ENCODE measurements at places on chromosomes 2 and 18.

DNA sequence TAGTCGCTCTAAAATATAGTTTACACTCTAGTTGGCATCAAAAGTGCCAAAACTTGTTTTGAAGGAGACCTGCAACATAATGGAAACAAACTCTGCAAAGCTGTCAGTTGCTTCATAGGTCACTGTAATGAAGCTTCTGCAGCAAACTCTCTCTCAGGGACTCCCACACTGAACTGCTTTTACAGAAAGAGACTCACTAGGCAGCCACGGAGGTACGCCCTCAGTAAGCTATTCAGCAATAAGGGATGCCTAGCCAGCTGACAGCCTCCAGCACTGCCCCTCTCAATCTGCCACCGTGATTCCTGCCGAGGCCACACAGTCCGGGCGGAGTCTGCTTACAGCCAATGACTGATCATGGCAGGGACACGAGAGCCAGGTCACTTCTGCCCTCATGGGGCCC, 51.1 kb downstream of the COLEC12 start:
- no peak for DNase-seq

DNA sequence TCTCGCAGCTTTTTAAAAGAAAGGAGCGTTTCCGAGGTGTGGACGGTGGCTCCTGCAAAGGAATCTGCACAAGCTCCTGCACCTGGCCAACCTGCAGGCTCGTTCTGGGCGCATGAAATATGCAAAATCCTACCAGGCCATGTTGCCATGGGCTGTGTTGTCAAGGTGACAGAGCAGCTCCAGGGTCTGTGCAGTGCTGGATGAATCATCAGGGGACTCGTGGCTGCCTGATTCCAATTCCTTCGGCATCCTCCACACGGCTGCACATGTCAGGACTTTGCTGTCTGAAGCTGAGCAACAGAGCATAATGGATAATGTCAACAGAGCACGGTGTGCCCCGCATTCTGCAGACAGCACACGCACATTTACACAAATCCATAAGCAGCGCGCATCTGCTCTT, 120.5 kb downstream of the EIPR1 start:
- no peak for DNase-seq

- DNase-seq, result no peak
Measured at GRCh38 chr2:223884399-223884798, 47.0 kb upstream of the AP1S3 start.

GRCh38 chr18:34660572-34660971, 49.5 kb upstream of the DTNA start:
- DNase-seq, result no peak

DNA sequence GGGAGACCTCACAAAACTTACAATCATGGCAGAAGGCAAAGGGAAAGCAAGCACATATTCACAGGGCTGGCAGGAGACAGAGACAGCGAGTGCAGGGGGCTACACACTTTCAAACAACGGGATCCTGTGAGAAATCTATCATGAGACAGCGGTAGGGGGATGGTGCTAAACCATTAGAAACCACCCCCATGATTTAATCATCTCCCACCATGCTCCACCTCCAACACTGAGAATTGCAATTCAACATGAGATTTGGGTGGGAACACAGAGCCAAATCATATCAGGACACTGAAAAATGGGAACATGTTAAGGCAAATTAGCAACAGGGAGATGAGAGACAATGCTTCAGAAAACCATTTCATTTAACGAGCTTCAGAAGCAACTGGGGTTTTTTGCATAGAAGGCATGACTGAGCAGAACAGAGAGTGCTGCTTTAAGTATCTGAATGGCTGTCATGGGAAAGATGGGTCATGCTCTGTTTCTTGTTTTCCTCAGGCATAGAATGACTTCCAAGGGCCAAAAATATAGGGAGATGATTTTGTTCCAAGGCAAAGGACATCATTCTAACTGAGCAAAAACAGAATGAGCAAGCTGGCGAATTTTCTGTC, 100.8 kb upstream of the MAP2 start:
- DNase-seq, result no peak

GRCh38 chr18:56210520-56210919, 427.9 kb downstream of the TXNL1 start:
- no peak for DNase-seq

- DNase-seq, result no peak
Measured at GRCh38 chr2:108701208-108701607, 18.1 kb upstream of the RANBP2 start.

DNA sequence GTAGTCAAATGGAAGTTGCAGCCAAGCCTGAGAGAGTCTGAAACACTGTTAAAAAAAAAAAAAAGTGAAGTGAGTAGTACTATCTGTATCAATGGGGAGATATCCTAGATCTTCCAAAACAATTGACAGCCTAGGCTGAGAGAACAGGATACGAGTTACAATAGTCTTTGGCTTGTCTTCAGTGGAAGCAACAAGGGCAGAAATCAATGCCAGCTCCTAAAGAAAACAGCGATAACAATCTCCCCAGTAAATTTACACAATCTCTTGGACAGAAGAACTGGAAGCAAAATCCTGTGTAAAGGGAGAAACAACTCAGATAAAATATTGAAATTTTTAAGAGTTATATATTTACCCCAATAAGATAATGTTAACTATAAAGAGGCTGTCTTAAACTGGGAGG, 508.7 kb downstream of the LRRTM4 start:
- no peak for DNase-seq

DNA sequence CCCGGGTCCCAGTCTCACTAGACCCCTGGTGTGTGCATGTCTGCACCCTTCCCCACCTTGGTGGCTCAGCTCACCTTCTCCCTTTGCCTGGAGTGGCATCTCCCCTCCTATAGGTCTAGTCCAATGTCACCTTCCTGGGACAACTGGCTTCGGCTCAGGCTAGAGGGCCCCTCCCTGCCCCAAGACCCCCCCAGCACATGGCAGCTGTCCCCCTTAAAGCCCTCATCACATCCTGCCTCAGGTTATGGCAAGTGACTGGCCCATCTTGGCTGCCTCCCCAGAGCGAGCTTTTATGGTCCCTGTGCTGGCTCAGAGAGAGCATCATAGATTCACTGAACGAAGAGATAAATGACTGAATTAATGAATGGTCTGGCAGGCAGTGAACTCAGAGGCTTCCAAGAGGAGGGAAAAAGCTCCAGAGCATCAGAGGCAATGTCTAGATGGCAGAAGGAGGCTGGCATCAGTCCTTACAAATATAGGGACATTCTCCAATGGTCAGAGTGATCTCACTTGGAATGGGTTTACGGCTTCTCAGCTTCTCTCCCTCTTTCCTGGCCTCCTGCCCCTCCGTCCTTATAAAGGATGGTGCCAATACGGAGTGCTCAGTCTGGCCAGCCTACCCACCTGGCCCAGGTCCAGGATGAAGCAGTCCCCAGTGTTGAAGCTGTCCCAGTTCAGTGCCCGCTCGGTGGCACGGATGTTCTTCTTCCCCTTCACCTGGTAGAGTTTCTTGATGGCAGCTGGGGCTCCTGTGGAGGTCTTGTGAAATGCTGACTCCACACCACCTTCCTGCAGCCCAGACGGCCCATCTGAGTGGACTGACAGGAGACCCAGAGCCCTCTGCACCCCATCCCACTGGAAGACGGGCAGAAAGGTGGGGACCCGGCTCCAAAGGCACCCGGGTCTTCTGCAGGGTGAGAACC, 9.4 kb downstream of the CAPG start:
- DNase-seq, result no peak

- no peak for DNase-seq
Measured at GRCh38 chr2:96369186-96369585, 33.6 kb downstream of the NCAPH start.

DNA sequence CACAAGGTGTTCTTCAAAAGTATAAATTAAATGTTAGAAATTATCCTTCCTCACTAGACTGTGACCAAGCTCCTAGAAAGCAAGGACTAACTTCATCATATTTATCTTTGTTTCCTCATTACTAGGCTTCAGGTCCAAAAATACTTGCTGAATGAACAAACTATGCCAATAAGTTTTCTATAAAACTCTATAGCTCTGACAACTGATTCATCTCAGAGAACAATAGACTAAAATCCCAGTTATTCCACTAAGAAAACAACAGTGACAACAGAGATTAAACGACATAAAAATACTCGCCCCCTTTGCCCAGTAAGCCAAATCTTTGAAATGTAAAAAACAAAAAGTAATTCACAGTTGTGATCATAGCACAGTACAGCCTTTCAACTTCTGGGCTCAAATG, 13.6 kb downstream of the TLK1 start:
- no peak for DNase-seq

DNA sequence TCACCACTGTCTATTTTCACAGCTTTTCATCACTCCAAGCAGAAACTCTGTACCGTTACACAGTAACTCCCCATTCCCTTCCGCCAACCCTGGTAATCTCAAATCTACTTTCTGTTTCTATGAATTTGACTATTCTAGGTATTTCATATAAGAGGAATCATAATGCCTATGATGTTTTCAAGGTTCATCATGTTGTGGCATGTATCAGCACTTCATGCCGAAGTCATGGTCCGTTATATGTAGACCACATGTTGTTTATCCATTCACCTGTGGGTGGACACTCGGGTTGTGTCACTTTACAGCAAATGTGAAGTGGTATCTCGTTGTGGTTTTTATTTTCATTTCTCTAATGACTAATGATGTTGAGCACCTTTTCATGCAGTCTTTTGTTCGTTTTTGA, 21.6 kb downstream of the CPSF3 start:
- no peak for DNase-seq

DNA sequence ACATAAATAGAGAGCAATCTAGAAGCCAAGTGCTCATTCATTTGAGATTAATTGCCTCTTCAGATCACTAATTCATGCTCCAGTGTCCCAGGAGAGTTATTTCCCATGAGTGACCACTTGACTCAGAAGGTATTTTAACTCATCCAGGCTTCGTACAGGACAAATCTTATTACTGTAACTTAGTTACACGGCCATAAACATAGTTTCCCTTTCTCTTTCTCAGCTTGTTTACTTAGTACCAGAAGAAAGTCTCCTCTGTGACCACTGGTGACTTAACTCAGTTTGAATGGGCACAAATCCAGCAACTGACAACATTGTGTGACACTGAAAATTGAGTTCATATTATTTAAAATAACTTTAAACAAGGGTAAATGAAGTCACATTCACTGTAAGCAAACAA, 25.3 kb downstream of the MMADHC start:
- no peak for DNase-seq

DNA sequence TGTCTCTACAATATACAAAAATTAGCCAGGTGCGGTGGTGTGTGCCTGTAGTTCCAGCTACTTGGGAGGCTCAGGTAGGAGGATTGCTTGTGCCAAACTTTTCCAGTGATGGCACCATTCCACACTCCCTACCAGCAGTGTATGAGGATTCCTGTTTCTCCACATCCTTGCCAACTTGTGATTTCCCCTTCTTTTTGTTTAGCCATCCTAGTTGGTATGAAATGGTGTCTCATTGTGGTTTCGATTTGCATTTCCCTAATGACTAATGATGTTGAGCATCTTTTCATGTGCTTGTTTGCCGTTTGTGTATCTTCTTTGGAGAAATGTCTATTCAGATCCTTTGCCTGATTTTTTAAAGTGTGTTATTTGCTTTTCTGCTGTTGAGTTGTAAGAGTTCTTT, 41.0 kb downstream of the EPB41L5 start:
- no peak for DNase-seq

GRCh38 chr18:23231340-23232021, 96.2 kb downstream of the CABLES1 start:
- peak; percentile 81 for DNase-seq

GRCh38 chr2:150426315-150426714, 61.2 kb downstream of the RND3 start:
- no peak for DNase-seq

DNA sequence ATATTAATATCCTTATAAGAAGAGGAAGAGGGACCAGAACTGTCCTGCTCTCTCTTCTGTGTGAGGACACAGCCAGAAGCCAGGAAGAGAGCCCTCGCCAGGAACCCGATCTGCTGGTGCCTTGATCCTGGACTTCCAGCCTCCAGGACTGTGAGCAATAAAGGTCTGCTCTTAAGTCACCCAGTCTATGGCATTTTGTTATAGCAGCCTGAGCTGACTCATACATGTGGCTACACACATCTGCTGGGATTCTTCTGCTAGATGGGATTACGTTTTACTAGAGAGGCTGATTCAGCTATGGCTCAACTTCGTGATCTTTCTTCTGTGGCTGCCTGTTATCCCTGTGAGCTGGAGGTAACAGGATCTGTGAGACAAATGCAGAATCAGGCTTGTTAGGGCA, 29.6 kb downstream of the ARL4C start:
- DNase-seq, result no peak

GRCh38 chr18:11821643-11822237, 29.5 kb upstream of the CHMP1B start:
- no peak for DNase-seq

DNA sequence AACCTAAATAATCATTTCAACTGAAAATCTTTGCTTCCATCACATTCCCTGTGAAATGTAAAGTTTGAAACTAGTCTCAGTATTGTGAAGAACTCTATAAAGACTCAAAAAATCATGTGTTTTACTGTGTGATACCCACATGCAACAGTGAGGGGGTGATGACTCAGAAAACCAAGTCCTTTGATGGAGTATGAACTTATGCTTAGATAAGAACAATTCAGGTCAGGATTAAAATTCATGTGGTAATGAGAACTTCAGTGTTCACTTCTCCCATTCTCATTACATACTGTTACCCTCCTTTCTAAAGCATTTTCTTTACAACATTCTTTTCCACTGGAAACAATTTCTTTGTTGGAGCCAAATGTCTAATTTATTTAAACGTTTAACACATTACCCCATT, 360.2 kb downstream of the FSIP2 start:
- no peak for DNase-seq

DNA sequence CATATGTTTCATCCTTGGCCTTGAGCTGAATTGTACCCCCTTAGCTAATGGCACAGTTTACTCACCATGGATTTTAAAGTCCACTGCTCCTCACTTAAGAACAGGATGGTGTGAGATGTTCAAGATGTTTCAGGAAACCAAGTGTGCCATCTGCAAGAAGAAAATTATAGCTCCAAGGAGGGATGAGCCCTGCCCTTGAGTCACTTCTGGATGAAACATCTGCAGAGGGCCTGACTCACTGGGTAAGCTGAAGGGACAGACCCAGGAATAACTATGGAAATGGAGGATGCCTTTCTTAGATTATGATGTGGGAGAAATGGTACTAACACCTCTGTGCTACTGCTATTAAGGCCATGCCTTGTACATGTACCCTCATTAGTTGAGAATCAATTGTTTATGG, 6.4 kb downstream of the MARS2 start:
- DNase-seq, result no peak

GRCh38 chr2:18074476-18074875, 196.0 kb downstream of the KCNS3 start:
- DNase-seq, result no peak

DNA sequence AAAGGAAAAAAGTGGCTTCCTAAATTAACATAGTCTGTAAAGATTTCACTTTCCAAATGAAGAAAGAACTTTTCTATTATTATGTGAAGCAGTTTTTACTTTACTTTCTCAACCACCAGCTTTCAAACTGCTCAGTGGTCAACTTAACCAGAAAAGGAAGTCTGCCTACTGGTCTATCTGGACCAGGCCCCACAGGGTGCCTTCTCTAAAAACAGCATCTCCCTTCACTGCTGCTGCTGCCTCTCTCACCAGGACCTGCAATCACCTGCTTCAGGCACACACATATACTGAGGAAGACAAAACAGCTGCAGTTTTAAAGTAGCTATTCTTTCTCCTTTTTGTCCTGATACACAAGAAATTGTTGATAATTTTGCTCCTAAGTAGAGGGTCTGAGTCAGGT, 221.3 kb upstream of the DCC start:
- no peak for DNase-seq

GRCh38 chr2:143482316-143482715, 353.1 kb downstream of the ARHGAP15 start:
- DNase-seq, result no peak

Data from CD4-positive, alpha-beta T cell treated with Interleukin-12 subunit alpha and Interleukin-12 subunit beta, for 1 hour (primary cell).